ENCODE measurements at places on chromosomes 4 and X.

- no peak for DNase-seq
Observed at GRCh38 chrX:154780968-154781367, 18.3 kb downstream of the DKC1 start.

DNA sequence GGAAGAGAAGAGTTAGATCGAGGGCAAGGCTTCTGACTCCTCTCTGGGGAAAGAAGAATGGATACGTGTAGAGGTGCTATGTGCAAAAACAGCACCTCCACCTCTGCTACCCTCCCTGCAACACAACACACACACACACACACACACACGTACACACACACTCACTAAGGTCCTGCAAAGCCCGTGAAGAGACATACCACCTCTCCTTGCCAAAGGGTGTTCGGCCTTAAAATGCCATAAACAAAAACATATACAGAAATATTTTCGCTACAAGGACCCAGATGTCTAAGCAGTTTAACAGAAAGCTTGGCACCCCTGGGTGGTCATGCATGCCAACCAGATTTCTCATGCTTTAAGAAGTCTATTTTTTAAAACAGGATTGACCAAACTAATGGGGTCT, 1.5 kb downstream of the TIFA start:
- DNase-seq: no peak

DNA sequence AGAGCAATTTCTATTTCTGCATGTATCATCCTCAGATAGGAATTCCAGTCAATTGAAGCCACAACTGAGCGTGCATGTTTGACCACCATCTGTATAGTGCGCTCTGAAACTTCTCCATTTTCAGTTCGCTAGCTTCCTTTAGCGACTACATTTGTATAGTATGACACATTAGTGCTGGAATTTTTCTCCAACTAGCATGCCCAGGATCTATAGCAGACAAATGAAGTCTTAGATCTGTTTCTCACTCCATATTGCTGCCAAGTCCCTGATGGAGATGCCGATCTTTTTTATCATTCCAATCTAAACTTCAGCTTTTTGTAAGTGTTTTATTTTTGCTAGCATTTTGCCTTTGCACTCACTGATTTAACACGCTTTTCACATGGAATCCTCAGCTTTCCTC, 774.8 kb upstream of the TENM3 start:
- peak; percentile 10 for DNase-seq

- DNase-seq: peak; percentile 48
Observed at GRCh38 chrX:1249101-1249887, 19.3 kb upstream of the CSF2RA start.

- DNase-seq: no peak
Observed at GRCh38 chrX:11739776-11740175, 18.3 kb upstream of the MSL3 start.

DNA sequence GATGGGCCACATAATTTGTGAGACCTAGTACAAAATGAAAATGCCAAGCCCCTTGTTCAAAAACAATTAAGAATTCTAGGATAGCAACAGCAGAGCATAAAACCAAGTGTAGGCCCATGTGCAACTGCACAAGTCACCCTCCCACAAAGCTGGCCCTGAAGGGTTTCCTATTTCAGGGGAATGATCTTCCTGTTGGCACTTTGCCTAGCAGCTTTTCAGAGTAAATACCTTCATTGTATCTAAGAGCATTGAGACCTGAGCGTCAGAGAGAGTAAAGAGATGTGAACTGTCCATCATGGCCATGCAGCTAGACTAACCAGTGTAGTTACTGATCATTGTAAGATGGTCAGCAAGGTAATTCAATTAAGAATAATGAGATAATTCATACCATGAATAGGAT, 113.6 kb downstream of the CNKSR2 start:
- no peak for DNase-seq

- DNase-seq: no peak
Observed at GRCh38 chr4:141026900-141027299, 106.4 kb downstream of the RNF150 start.

DNA sequence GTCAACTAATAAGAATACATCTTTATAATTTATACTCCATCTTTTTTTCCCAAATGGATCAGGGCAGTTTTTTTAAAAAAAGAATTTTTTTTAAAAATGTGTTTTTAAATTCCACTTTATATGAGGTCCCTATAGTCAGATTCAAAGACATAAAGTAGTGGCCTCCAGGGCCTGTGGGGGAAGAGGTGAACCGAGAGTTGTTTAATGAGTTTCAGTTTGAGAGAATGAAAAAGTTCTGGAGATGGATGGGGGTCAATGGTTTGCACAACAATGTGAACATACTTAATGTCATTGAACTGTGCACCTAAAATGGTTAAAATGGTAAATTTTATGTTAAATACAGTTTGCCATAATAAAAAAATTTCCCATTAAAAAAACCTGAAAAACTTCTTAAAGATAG, 53.8 kb downstream of the ZNF827 start:
- DNase-seq: no peak

- DNase-seq: no peak
Observed at GRCh38 chr4:152682143-152682941, 2.5 kb upstream of the TMEM154 start.

DNA sequence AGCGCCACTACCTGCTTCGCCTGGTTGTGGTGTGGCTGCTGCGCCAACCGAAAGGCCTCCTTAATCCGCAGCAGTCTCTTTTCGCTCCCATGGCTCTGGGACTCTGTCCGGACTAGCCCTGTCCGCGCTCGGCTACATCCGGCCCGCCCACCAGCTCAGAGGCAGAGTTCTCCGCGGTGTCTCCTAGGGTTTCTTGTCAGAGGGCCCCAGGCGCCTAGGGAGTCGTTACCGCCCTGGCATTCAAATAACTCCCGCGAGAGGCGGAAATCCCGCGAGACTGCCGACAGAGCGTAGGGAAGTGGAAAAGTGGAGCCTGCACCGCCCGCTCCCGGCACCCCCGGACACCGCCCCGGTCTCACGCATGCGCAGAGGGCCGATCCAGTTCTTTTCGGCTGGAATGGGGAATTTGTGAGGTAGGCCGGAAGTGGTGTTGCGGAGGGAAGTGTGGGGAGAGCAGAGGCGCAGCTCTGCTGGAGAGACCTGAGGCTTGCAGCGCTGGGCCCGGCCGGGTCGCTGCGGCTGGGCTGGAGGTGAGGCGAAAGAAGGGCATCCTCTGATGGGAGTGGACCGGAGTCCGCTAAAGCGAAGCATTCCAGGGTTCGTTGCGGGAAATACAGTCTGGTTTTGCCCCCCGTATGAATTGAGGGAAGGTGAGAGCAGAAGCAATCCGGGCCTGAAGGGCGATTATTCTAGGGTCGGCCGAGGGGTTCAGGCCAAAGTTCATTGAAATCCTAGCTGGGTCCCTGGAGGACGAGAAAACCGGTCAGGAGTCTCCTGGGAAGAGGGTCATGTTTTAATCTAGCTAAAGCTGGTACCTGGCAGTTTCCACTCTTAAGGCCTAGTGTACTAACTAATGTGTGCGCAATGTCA, at the start of gene FAM200B:
FAM200B (plus strand) TSS at position 456 of the 870 bp plus-strand sequence. CDS start 5,151 bp downstream, outside the sequence.
- DNase-seq: peak; percentile 99

DNA sequence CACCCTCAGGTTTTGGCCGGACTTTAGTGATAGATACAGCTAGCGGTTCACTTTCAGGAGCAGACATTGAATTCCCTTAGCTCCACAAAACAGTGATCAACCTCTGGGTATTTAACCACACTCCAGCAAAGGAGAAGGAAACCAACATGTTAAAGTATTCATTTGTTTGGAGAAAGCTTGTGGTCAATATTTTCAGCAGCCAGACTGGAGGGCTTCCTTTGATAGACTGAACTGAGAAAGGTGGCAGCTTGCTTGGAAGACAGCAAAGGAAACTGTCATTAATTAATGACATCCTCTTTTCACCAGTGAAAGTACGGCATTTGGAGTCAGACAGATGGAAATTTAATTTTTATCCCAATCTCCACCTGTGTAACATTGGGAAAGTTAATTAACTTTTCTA, 289.1 kb upstream of the CLNK start:
- DNase-seq: no peak

DNA sequence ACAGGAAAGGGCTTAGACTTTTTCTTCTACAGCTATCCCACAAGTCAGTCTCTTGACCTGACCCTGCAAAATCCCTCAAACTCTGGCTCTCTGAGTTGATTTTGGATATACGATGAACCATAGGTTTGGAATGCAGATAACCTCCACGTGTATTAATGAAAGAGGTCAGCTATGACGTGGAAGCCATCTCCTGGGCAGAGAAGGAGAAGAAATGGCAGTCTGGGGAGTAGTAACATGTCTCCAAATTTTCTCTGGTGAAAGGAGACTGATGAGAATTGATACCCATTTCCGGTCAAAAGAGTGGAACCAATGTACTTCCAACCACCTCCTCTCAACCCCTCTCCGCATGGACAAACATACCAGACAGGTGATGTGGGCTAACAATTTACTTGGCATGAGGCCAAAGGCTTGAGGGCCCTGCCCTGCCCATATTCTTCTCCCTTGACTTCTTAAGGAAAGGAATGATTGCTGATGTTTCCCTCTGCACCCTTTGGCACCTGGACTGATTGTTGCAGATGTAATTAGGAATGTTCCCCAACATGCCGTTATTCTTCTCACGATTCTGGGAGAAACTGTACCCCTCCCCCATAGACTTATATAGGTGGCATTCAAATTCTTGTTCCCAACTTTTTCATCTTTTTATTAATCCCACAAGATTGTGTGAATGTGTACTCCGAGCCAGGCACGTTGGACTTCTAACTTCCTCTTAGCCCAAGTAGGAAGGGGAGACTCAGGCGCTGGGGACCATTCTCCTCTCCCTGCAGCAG, 580 bp upstream of the PLS3 start:
- no peak for DNase-seq

DNA sequence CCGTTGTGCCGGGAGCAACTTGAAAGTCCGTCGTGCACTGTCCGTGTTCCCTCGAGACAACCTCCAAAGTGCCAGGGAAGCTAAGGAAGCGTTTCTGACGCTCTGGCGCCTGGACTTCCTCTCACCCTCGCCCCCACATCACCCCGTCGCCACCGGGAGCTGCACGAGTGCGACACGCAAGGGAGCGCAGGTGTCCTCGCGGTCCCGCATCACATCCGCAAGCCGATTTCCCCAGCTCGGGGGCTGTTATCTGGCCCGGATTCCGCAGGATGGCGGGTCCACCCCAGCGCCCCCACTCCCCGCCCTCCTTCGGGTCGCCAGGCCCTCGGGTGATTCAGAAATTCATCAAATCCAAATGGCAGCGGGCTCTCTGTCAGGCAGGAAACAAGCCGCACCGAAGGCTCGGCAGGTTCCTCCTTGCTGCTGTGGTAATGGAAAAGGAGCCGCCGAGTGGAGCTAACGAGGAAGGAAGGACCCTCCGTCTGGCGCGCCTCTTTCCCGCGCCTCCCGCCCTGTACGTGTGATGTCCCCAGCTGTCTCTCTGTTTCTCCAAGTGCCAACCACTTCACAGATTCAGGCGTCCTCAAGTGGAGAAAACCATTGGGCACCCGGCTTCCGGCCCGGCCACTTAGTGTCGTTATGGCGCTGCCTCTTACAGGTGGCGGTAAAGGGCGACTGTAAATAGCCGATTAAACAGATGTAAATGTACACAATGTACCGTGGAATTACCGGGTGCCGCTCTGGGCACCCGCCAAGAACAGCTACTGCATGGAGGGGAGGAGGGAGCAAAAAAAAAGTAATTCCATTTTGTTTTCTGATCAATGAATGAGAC, 921 bp upstream of the SETD7 start:
- DNase-seq: peak; percentile 67

DNA sequence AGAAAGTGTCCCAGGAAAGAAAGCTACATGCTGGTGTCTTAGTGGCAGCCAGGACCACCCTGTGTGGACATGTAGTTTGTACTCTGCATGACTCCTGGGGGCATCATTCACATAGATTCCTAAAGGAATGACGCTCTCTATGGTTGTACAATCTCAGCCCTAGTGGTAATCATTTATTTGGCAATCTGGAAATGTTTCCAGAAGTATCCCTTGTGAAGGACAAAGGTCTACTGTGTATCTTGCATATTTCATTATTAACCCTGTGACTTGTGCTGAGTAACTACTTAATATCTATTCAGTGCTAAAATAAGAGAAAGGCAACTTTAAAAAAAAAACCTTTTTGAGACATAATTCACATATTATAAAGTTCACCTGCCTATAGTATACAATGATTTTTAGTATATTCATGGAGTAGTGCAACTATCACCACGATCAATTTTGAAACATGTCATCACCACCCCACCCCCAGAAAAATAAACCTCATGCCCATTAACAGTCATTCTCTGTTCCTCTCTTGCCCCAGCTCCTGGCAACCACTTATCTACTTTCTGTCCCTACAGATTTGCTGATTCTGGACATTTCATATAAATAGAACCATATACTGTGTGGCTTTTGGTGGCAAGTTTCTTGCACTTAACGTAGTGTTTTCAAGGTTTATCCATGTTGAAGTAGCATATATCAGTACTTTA, 51.7 kb downstream of the SHROOM3 start:
- DNase-seq: no peak

DNA sequence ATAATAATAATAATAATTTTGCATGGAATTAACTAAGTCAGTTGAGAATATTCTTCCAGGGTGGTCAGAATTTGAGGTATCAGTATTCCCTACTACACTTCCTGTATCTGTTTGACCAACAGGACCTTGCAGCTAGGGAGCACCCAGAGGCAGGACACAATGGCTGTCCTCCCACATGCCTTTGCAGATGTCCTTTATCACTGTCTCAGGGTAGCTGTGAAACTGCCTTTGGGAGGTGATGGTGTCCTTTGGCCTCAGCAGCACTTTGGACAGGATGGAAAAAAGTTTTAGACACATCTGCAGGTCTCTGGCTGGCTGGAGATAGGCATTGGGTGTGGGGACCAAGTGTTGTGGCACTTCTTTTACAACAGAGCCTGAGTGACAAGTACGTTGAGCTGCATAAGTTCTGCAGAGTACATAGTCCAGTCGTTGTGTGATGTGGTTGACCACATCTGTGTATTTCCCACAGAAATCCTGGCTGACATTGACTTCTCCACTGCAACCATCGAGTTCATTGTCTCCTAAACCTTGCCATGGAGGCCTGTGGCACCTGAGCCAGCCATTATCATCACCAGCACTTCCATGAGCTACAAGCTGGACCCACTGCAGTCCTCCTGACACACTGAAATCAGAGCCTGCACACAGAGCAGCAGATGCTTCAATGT, 19.1 kb upstream of the UBA6 start:
- DNase-seq: no peak

DNA sequence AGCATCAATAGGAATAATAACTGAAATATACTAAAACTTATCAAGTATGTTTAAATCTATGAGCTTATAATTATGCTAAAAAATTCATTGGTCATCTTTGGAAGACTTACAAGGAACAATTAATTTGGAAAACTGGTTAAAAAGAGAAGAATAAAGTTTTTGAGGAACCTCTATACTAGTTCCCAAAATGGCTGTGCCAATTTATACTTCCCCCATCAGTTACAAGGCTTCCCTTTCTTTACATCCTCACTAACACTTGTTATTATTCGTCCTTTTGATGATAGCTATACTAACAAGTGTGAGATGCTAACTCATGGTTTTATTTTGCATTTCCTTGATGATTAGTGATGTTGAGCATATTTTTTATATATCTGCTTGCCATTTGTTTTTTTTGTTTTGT, 17.1 kb downstream of the OGT start:
- no peak for DNase-seq

- DNase-seq: peak; percentile 43
Observed at GRCh38 chr4:80726471-80726870, 304.0 kb upstream of the BMP3 start.

GRCh38 chrX:3532581-3533085, 180.8 kb downstream of the PRKX start:
- no peak for DNase-seq

GRCh38 chr4:7383266-7383665, 51.5 kb downstream of the PSAPL1 start:
- DNase-seq: no peak

GRCh38 chr4:181855307-181855706, 387.9 kb upstream of the TENM3 start:
- DNase-seq: no peak

All from muscle of arm (tissue), 14 donors.